ENCODE measurements at places on chromosomes 2 and 18. TPM values are rescaled to one million over a fixed set of nuclear protein-coding genes. Genes with fewer than 3 reads are reported as not detected.

DNA sequence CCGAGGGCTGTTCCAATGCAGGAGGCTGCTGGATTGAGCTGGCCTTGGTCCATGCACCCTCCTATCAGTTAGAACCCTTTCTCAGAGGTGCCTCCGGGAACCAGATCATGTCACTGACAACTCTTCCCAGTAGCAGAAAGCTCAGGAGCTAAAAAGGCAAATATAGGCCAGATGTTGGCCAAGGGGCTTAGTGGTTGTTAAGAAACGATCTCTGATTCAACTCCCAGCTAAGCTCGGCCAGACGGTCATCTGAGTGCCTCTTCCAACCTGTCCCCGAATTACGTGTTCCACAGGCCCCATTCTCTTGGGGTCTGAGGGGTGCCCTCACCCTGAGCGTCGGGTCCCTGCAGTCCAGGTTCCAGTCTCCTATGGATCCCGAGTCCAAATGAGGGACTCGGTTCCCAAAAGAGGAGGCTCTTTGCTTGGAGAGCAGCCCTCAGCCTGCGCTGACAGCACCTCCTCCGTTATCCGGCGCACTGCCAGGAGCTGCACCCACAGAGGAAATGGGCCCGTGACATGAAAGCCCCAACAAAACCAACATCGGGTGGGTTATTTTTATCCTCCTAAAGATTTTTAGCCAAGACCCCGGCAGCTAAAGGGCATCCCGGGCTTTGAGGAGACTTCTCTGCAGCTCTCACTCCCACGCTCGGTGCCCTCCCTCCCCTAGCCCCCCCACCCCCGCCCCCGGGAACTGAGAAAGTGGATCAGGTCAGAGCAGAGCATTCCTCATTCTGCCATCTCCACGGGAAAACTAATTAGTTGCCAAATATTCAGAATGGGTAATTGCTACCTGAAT is 106.6 kb upstream of the ID2 start:
- peak; percentile 56 for DNase-seq

- DNase-seq: no peak
Measured at GRCh38 chr2:102551329-102552096, 67.8 kb upstream of the SLC9A2 start.

- no peak for DNase-seq
Measured at GRCh38 chr2:805664-806063, 128.5 kb upstream of the TMEM18 start.

DNA sequence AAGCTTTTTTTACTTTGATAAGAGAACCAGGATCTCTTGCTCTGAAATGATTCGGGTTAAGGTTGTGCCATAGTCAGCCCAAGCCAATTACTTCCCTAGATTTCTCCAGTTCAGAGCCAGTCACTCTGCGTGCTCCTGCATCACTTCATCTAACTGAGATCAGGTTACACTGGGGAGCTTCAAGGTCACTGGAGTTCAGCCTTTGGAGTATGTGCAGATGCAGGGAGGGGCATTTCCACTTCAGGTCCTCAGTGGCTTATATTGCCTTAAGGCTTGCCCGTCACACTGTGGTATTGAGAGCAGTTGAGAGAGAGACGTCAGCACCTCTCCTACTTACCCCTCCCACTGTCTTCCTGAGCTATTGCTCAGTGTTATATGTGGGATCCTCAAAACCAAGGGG is 317.8 kb downstream of the EPHA4 start:
- no peak for DNase-seq

GRCh38 chr2:120476141-120476540 is 130.2 kb downstream of the INHBB start:
- no peak for DNase-seq

DNA sequence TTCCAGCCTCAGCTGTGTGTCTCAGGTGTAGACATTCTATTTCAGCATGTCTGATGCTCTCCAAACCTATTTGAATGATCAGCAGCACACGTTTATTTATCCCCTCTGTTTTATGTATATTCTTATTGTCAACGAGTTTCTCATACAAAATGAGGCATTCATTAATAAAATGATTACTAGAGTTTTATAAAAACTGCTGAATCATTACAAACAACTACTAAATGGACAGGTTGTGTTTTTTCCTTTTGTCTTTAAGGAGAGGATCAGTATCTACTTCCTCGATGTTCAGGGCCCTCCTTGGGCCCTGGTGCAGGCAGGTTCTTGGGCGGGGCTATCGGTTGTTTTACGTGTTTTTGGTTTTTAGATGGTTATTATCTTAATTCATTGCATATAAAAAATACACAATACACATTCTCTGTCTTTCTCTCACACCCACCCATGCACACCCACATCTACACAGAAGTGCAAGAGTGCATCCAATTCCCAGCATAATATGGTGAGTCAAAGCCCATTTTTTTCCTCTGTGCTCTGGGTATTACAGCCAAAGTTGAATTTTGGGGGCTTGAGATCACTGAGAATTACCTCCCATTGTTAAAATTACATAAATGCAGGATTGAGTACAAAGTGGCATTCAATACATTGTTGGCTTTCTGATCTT is 24.2 kb downstream of the LPIN1 start:
- no peak for DNase-seq

DNA sequence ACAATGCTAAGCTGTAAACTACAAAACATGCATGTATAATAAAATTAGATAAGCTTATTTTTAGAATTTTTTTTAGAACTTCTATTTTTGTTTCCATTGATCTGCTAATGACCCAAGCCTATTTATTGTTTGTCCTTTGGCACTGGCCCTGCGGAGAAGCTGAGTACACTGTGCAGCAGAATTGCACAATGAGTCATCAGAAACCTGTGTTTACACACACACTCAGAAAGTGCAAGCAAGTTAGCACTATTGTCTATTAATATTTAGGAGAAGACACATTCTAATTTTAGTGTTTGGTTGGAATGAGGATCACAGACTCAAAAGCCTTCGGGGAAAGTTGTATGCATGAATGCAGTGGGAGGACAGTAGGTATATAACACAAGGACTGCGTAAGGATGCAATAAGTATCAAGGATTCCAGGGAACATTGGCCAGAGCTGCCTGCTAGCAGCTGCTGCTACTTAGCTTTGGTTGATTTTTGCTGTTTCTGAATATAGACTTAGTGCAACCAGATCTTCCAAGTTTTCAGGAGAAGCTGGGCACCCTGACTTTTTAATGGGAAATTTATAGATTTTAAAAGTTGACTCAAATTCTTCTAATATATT is 128.2 kb downstream of the KCNH7 start:
- DNase-seq: no peak

DNA sequence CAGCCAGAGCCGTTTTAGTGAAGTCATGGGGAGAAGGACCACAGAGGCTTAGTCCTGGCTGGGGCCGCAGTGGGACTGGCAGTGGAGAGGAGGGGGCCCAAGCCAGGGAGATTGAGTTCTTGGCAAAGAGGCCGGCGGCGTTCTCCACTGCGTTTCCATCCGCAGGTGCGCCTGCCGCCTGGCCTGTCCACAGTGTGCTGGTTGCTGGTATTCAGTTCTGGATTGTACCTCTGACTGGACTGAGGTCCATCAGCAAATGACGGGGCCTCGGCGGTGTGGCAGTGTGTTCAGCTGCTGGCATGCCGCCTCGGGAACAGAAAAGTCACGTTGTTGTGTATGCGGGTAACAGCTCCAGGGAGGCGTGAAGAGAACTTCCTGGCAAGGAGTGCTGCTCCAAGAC is 36.8 kb downstream of the LRRFIP1 start:
- no peak for DNase-seq

GRCh38 chr2:161416708-161417437 is 776 bp downstream of the TBR1 start:
- DNase-seq: peak; percentile 19

DNA sequence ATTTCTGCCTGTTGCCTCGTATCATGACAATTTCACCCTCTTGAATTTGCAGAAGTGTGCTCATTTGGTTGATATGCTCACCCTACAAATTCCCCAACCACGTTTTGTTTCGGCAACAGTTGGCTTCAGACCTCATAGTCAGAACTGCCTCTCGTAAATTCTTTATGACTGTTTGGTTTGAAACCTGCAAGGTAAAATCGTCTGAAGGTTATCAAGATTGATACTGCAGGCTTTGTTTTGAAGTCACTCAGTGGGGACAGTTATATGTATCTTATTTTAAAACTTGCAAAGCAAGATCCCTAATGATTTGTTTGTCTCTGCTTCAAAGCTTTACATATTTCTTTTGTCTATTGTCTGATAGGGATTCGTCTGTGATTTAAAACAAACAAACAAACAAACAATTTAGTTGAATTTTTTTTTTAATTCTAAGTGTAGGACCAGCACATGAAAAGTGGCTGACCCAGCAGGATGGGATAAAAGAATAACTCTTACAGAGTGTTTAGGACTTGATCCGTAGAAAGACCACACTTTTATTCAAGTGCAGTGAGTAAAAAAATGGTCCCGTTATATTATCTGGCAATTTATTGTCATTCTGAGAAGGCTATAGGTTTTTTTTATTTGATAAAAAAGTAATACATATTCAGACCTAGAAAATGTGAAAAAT is 45.7 kb upstream of the MYCN start:
- no peak for DNase-seq

DNA sequence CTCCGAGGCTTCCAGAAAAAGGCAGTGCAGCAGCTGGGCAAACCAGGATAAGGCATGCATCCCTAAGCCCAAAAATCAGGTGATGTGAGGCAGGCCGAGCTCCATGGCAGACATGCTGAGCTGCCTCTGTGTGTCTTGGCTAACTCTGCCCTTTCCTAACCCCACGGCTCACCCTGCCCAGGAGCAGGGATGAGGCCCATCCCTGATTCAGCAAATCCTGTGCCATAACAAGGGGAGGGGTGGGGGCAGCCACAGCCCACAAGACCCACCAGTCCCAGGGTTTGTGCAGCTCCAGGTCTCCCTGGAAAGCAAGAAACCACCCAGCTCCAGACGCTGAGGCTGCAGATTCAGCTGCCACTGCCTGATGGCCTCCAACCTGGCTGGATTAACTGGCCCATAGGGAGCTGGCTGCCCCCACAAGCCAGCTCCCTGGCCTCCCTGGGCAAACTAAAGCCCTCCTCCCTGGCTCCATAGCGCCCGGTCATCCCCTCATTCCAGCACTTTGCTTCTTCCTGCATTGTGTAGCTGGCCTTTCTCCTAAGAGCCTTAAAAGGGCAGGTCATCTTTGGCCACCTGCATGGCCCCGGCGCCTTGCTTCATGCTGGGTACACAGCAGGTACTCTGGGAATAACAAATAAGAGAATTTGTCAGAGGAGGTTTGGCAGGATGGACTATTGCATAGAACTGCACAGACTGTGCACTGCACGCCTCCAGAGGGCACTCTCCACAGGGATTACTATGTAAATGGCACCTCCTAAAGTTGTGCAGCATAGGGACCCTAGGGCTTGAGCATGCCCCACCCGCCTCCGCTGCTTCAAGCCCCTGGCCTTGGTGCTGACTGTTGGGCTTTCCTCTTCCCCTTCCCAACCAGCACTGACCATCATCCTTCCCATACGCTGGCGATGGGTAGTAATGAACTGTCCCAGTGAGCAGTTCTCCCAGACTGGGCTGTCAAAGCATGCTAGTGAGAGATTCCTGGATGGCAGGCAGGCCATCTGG is 10.7 kb downstream of the STEAP3 start:
- DNase-seq: no peak

GRCh38 chr2:194260185-194260584 is 1396.8 kb upstream of the SLC39A10 start:
- no peak for DNase-seq

GRCh38 chr2:14583059-14583458 is 49.5 kb upstream of the LRATD1 start:
- no peak for DNase-seq

DNA sequence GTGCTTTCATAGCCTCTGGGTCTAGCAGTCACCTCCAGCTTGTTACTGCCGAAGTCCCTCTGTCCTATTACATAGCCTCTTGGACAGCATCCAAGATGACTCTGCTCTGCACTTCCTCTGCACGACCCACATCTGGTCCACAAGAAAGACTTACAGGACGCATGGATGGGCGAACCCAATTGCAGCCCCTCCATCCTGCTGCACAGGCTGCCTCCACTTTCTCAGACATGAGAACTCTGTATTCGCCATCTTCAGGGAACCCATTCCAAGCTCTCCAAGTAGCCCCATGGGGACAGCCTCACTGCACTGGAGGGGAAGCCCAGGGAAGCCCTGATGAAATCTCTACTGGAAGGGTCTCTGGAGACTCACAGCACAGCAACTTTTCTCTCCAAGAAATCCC is 172.1 kb downstream of the GFPT1 start:
- no peak for DNase-seq

- peak; percentile 28 for DNase-seq
Measured at GRCh38 chr2:238425979-238426567, 654 bp upstream of the ASB1 start.

DNA sequence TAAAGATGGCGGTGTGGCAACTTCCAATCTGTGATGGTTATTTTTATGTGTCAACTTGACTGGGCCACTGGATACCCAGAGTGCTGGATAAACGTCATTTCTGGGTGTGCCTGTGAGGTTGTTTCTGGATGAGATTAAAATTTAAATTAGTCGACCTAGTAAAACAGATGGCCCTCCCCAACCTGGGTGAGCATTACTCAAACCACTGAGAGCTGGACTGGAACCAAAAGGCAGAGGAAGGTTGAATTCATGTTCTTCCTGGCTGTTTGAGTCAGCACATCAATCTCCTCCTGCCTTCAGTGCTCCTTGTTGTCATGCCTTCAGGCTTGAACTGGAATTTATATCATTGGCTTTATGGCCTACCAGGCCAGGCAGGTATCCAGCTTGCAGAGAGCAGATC is 190.8 kb upstream of the RGPD4 start:
- DNase-seq: no peak

- peak; percentile 21 for DNase-seq
Measured at GRCh38 chr2:225282858-225283710, 116.4 kb upstream of the NYAP2 start.

Gene TTN
- 6.9 TPM for total RNA-seq

Gene EIPR1
- 34.5 TPM for total RNA-seq

Gene SNORC
- total RNA-seq: 4.0 TPM
